ENCODE measurements at places on chromosomes 16 and 17.

DNA sequence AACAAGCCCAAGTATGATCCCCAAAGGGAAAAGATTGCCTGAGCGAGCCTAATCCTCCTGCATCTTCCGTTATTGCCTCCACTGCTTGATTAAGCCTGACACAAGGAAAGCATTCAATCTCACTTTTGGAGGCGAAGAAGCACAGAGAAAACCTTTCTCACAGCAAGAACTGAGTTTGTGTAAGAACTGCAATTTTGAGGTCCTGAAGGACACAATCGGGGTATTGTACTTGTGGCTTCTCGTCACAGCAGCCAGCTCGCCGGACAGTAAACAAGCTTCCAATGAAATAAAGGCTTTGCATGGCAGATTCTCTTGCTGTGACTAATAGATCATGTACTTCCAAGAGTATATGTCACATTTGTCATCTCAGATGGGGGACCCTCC lies 18.7 kb upstream of the FOXF1 start:
- DNase-seq: no peak

GRCh38 chr16:70410734-70411133 lies 28.2 kb downstream of the ST3GAL2 start:
- DNase-seq: no peak

- DNase-seq: no peak
These were observed 37.9 kb downstream of the TBCD start for GRCh38 chr17:82789806-82790205.

DNA sequence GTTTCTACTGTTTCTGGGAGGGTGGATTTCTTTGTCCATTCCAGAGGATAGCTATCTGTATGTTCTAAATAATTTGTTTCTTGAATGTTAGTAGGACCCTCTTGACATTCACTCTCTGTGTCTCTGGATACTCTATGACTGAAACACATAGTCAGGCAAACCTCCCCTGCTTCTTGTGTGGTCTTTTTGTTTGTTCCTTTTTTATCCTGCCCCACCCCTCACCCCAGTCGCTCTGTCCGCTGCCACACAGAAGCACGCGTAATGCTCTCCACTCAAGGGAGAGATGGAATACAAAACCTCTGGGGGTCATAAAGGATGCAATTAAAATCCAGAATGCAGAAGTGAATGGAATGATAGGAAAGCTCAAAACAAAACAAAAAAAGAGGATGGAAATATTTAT lies 253.1 kb downstream of the RBFOX1 start:
- DNase-seq: no peak

DNA sequence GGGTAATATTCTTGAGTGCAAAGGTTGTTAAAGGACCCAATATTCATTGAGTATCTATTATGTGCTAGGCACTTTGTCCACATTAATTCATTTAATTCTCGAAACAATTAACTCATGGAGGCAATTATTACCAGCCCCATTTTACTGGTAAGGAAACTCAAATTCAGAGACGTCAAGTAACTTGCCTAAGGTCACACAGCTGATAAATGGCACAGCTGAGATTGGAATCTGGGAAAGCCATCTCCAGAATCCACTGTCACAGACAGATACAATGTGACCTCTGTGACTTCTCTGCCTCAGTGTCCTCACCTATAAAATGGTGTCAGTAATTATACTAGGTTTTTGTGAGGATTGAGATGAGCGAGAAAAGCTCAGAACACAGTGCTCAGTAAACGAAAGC lies 320.8 kb upstream of the ZFHX3 start:
- DNase-seq: no peak

Measured in activated CD8-positive, alpha-beta memory T cell treated with anti-CD3 and anti-CD28 coated beads for 24 hours (primary cell).